ENCODE measurements at places on chromosomes 2 and 18. TPM values are rescaled to one million over a fixed set of nuclear protein-coding genes. Genes with fewer than 3 reads are reported as not detected.
A peak's percentile ranks its signal among the peaks of the same experiment; 100 is the strongest.

KCNIP3 gene
- 0.29 TPM for total RNA-seq

DNA sequence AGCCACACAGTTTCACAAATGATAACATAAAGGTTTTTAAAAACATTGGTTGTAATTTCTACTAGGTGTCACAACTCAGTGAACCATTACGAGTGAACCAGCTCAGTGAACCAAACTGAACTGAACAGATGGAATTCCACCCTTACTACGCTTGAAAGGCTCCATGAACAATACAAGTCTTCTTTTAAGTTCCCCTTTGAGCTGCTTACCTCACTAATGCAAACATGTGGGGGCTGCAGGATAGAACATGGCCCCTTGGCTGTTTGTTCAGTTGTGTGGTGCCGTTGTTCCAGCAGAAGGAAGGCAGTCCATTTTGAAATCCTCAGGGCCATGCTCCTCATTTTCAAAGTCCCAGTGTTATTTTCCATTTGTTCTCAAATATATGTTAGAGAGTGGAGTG is 30.7 kb upstream of the KLHL14 start:
- no peak for DNase-seq

DNA sequence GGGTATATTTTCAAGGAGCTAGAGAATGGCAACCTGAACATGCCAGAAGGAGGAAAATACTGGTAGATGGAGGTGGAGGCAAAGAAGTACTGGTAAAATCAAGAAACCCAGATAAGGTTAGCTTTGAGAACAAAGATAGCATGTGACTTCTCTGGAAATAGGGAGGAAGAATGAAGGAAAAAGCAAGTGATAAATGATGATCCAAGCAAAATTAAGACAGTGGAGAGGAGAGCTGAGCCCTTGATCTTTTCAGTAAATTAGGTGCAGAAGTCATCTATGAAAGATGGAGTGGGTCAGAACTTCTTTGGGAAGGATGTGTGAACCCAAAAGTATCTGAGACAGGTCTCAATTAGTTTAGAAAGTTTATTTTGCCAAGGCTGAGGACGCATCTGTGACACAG is 25.7 kb upstream of the AFTPH start:
- no peak for DNase-seq

UGT1A10 gene
- not detected for total RNA-seq

EVX2 gene
- not detected for total RNA-seq

GRCh38 chr2:71064110-71064611 is 4.3 kb upstream of the NAGK start:
- DNase-seq = no peak

DNA sequence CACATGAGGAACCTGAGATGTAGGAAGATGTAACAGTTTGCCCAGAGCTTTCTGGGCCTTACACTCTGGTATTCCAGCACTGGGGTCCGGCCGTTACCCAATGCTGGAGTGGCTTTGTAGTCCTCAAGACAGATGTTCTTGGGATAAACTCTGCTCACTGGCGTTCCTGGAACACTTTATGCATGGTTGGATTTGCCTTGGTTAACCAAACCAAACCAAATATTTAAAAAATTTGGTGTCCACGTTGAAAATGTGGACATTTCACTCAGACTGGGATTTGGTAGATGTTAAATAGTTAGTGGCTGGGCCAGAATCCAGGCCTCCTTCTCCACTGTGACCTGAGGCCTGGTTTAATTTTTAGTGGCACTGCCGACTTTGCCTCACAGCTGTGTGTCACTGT is 81.5 kb downstream of the ACOXL start:
- no peak for DNase-seq

ELOA2 gene
- not detected for total RNA-seq

DNA sequence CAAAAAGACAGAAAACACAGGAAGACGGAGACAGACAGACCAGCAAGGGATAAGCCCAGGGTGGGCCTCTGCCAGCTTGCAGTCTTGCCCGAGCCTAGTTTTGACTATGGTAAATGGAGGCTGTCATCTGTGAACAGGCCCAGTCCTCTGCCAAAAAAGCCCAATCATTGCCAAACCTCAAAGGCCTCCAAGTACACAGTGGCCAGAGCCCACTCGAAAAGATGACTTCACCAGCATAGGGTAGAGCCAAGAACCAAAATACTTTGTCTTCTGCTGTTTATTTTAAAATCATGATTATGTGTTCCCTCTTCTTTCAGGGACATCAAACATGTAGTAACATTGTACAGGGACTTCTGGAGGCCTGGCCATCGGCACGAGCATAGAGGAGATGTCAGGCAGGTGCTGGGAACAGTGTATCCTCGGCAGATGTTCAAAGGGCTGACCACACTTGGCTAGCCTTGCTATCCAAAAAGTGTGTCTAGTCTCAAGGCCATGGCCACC is 66.0 kb downstream of the TTC32 start:
- DNase-seq = no peak

GRCh38 chr2:152031747-152032306 is 67.0 kb downstream of the CACNB4 start:
- no peak for DNase-seq

- peak; percentile 18 for DNase-seq
These were observed 408.4 kb downstream of the HRH4 start for GRCh38 chr18:24868760-24869237.

DNA sequence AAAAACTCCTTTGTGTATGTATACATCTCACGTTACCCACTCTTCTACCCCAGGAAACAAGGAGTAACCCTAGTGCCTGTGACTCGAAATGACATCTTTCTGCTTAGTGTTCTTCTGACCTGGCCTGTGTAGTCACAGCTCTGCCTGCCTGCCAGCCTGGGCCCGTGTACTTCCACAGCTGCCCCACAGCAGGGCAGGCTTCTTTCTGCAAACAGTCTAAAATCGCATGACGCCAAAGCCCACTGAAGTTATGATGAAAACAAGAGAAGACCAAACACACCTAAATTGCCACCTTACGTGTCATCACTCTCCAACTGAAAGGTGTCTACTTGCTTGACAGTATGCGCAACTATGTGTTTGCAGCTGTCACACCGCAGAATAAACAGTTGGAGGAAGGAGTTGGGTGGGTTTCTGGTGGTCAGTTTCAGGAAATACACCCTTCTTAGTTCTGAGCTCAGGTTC is 1.5 kb downstream of the GAREM1 start:
- peak; percentile 58 for DNase-seq

DNA sequence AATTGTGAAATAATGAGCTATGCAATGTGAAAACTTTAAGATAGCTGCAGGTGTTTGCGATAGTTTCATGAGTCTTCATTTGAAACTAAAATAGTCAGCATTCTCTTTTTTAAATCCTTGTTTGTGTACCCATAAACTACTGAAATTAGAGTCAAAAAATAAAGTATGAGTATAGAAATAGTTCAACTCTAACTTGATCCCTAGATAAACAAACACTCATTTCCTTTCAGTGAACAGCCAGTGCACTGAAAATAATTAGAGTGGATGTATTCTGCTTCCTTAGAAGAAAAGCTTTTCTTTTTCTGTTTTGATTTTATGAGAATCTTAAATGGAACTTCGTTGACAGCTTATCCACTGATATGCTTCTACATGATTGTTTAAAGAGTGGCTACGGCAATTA is 1033.4 kb downstream of the SOCS6 start:
- no peak for DNase-seq

DNA sequence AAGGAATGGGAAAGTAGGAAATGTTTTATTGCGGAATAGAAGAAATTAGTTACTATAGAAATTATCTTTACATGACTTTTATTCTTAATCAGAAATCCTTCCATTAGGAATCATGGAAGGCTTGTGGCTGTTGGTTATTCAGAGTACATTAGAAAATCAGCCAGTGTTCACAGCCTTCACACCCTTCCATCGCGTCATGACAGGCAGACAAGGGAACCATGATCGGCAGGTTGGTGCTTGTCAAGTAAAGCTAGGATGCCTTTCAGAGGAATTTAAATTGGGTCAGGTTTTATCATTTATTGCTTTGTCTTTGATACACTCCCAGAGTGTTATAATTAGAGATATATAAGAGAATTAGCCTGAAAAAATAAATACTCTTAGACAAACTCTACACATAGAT is 400.6 kb downstream of the THSD7B start:
- DNase-seq = no peak

ANKRD30B gene
- 1.1 TPM for total RNA-seq
